ENCODE measurements at places on chromosomes 11 and 22.
A peak's percentile ranks its signal among the peaks of the same experiment; 100 is the strongest.

GRCh38 chr11:87219266-87219665 lies 181.5 kb downstream of the TMEM135 start:
- no peak for DNase-seq

GRCh38 chr22:49106096-49106841 lies 721.4 kb downstream of the BRD1 start:
- no peak for DNase-seq

DNA sequence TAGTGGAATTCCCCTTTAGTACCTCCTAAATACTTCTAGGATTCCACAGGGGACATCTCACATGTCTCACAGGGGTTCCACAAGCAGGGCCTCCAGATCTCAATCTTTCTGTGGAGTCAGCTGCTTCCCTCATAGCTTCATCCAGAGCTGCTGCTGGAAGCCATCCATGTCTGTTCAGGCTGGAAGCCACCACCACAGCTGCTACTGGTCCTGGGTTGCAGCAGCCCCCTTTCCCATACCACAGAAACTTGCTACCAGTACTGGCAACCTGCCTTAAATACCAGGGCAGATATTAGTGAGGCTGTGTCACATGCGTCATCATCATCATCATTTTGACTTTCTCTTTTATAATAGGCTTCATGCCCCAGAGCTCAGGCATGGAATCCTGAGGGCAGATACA lies 242.7 kb upstream of the NCAM1 start:
- no peak for DNase-seq

DNA sequence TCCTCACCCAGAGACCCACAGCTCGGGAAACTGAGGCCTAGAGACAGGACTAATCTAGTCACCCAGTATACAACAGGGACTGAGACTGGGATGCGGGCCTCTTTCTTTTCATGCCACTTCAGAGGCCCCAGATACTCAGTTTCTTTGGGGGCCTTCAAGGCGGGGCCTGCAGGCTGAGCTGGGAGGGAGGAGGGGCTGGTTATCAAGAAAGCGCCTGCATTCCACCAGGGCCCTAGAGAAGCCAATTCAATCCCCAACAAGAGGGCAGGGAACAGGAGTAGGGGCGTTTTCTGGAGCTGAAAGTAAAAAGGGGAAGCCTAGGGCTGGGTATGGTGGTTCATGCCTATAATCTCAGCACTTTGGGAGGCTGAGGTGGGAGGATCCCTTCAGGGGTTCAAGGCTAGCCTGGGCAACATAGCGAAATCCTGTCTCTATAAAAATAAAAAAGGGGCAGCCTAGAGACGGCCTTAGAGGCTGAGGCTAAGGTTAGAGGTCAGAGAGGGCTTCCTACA lies 1.6 kb downstream of the ATG2A start:
- no peak for DNase-seq

- DNase-seq: no peak
These were observed 50.0 kb downstream of the TMEM123 start for GRCh38 chr11:102402548-102402947.

GRCh38 chr11:9771071-9771511 lies 107.2 kb downstream of the SWAP70 start:
- DNase-seq: no peak

GRCh38 chr11:87351676-87352075 lies 313.9 kb downstream of the TMEM135 start:
- no peak for DNase-seq

DNA sequence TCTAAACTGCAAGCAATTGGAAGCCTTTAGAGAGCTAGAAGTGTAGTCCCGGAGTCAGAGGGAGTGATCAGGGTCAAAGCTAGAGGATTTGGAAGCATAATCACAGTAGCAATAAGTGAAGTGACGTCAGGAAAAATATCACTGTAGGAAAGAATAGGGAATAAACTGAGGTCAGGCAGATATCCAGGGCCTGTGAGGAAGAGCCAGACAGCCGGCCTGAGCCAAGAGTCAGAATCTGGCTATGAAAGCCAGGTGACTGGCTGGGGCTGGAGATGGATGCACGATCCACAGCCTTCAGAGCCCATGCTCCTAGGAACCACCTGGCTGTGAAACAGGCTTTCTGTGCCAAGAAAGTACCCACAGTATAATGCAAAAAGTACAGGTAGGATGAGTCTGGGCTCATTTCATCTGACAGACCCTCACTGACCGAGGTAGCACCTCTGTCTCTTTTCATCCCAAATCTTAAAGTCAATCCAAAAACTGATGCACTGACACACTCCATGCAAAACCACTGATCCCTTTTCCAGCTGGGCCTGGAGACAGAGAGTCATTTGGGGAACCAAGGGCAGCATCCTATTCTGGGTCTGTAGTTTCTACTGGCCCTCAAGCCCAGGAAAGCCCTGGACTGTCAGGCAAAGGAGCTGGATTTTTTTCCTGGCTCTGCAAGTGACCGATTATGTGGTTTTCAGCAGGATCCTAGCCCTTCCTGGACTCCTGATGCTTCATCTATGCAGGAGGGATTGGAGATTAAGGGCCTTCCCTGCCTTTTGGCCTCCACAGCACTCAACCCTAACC lies 21.3 kb downstream of the TRIM66 start:
- peak; percentile 59 for DNase-seq

GRCh38 chr11:25891960-25892359 lies 440.0 kb upstream of the ANO3 start:
- DNase-seq: no peak

DNA sequence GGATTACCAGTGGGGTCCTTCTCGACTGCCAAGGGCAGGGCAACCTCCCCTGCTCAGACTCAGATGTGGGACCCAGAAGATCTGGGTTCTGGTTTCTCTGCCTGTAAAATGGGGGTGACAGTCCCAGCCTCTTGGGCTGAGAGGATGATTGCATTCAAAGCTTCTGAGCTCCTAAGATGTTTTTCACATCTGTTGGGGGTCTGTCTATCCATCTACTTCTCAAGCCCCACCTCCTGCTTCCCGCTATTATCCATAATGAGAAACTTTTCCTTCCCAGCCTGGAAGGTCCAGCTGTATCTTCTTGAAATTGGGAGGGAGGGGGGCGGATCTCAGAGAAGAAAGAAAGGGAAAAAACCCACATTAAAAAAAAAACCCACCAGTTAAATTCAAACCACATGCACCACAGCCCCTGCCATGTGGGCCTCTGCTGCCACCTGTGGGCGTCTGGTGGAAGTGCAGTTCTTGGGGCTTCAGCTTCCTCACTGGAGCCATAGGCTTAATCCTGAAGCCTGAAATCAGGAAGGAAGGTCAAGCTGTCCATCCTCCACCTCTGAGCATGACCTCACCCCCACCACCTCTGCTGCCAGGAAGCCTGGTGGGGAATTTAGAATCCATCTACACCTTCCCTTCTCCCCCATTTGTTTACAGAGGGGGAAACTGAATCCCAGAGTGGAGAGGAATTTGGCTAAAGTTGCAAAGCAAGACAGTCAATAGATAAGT lies 27.3 kb downstream of the ARHGEF17 start:
- DNase-seq: peak; percentile 85

GRCh38 chr11:11577251-11577855 lies 44.5 kb downstream of the GALNT18 start:
- no peak for DNase-seq

DNA sequence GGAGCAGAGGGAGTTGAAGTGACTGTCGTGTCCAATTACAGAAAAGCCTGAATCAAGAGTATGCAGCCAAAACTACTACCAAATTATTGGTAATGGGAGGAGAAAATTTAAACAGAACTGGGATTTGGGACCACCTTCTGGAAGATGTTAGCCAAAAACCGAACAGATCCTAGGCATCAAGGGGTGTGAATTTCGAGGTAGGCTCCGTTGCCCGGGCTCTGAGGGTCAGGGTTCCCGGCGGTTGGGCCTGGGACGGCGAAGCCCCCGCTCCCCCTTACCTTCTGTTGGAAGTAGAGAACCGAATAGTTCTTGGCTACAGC lies 313 bp downstream of the PRCP start:
- no peak for DNase-seq

- DNase-seq: no peak
These were observed 14.8 kb upstream of the ALDH3B2 start for GRCh38 chr11:67689178-67689577.

- DNase-seq: peak; percentile 90
These were observed 3.2 kb downstream of the SEZ6L start for GRCh38 chr22:26172389-26172990.

- DNase-seq: peak; percentile 91
These were observed 33.4 kb downstream of the APOL1 start for GRCh38 chr22:36286096-36286957.

- DNase-seq: no peak
These were observed 41.2 kb downstream of the PARVG start for GRCh38 chr22:44221710-44222475.

- DNase-seq: no peak
These were observed 739 bp upstream of the MRGPRE start for GRCh38 chr11:3232956-3233355.

- peak; percentile 47 for DNase-seq
These were observed 776 bp downstream of the NLRX1 start for GRCh38 chr11:119169282-119169719.

DNA sequence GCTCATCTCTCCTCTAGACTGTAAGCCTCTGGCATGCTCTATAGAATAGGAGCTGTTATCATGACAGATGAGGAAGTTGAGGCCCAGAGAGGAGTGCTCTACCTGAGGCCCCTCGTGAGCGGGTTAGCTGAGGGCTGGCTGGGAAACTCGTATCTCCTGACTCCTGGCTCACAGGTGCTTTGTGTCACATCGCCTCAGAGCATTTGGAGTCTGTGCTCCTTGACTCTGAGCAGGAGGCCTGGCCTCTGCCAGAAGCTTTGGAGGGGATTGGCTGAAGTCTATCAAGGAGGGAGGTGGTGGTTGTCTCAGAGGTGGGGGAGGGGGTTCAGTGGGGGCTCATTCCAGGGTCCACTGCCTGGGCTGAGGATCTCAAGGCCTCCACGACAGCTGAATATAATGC lies 7.4 kb downstream of the KCNC1 start:
- DNase-seq: peak; percentile 60

DNA sequence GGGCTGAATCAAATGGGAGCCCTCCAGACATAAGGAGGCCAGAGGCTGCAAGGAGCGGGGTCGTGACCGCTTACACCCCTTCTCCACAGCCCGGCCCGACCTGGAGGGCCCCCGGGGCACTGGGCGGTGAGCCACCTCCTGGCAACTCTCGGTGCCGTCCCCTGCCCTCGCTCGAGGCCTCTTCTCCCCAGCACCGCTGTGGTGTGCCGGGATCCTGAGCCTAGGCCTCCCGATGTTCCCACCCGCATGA lies 432 bp upstream of the GP1BB start:
- no peak for DNase-seq

GRCh38 chr11:124841201-124841600 lies 24.0 kb upstream of the ROBO3 start:
- no peak for DNase-seq

DNA sequence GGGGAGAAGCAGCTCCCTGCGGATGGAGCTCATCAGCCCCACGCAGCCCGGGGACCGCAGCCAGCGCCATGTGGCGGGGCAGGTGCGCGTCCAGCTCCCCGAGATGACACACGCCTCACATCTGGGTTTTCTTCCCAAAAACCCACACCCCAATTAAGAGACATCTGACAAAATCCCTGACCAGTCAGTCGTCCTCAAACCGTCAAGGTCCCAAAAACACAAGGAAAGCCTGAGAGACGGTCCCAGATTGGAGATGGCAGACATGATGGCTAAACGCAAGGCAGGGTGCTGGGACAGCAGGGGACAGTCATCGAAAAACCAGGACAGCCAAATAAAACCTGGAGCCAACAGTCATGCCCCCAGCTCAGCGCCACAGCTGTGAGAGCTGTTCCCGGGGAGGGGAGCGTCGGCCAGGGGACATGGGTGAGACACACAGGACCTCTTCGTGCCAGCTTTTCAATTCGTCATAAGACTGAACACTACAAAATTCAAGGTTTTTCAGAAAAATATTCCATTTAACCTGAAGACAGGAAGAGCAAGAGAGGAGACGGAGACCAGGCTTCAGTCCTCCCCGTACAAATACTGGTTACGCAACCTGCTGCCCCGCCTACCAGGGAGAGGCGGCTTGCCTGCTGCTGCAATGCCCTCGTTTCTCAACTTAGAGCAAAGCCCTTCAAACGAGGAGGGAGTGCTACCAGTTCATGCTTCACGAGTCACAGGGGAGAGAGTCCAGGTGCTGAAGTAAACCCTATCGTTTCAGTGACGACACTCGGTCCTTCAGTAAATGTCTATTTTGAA lies 10.5 kb downstream of the TOLLIP start:
- peak; percentile 95 for DNase-seq

DNA sequence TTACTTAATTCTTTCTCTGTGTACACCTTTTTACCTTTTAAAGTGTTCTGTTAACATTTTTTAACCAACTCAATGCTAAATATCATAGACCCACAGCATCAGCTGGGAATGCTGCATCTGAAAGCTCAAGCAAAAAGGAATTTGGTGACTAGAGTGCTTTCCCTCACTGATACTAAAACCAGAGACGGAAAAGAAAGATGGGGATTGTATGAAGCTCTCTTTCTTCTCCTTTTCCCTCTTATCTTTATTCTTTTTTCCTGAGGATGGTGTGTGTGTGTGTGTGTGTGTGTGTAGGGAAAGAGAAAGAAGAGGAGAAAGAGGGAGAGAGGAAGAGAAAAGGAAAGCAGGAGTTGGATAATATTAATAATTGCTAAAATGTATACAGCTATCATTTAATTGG lies 4.1 kb upstream of the SIK2 start:
- no peak for DNase-seq

- DNase-seq: no peak
These were observed 71.5 kb upstream of the RAB38 start for GRCh38 chr11:88246696-88247095.

DNA sequence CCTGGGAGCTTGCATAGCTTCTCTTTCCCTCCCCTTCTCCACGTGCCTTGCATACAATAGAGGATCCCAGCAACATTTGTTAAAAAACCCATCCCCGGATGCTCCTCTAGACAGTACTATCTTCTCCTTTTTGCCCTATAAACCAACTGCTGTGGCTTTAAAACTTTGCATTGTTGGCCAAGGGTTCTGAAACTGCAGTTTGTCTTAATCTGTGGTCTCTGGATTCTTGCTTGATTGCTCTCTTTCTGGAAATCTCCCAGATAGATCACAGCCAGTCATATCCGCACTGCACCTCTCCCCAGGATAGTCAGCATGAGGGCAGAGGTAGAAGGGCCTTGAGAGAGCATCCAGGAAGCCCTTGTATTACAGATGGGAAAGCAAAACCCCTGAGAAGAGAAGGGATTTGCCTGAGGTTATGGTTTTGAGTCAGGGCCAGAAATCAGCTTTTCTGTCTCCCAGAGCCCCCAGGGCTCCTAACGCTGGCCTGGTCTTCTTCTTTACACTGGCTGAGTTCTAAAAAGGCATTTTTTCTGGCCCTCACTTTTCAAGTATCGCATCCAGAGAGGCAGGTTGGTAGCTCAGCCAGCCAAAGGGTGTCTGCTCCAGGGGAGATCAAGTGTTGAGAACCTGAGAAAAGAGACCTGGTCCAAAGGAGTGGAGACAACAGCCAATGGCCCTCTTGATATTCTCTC lies 70.6 kb downstream of the ADM start:
- no peak for DNase-seq

DNA sequence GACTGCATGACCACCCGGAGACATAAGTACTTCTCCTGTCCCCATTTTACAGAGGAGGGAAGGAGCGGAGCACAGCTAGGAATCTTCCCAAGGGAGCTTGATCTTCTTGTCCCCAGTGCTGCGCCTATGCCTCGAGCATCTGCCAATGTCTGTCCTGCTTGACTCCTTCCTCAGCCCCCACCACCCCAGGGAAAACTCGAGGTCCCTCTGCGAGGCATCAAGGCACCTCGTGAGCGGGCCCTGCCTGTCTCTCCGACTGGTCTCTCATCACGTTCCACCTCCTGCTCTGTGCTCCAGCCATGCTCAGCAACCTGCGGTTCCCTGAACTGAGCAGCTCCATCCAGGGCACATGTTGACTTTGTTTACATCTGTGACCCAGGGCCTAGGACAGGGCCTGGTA lies 2.5 kb downstream of the NCF4 start:
- no peak for DNase-seq

Data from G401 (cell line).